ENCODE measurements at places on chromosomes 6 and 20.

DNA sequence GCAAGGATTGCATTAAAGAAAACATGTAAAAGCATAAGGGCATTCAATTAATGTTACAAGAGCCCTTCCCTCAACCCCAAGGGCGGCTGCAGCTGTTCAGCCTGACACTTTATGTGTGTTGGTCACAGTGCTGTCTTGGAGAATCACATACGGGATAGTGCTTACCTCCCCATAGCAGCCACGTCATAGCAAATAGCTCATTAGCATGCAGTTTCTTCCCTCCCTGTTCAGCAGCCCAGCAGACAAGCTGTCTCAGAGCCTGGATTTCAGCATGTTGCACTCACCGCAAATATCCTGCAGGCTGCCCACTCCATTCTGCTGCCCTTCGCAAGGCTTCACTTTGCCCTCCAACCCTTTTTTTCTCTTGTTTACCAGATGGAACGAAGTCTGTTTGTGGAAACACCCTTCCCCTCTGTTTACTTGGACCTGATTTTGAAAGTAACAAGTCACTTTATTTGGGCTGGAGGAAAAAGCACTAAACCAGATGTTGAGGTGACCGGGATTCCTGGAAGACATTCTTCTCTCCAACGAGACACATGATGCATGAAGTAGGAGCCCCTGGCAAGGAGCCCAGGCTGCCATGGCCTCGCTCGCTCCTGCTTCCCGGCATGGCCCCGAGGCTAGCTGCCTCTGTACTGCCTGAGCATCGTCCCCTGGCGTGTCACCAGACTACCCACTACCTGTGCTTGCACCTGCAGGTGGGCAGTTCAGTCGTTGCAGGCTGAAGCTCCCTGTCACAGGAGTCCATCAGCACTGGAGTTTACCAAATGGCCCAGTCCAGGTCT, 151.6 kb upstream of the GMDS start:
- DNase-seq = no peak

DNA sequence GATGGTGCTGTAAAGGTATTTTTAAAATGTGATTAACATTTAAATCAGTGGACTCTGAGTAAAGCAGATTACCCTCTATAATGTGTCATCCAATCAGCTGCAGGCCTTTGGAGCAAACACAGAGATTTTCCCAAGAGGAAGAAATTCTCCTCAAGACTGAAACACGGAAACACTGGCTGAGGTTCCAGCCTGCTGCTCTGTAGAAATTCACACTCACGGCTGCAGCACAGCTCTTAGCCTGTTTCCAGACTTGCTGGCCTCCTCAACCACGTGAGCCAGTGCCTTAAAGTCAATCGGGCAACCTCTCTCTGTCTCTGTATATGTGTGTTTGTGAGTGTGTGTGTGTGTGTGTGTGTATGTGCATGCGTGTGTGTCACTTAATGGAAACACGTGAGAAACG, 41.1 kb downstream of the PDE10A start:
- DNase-seq = no peak

GRCh38 chr6:45498591-45498990, 120.9 kb upstream of the SUPT3H start:
- no peak for DNase-seq

- no peak for DNase-seq
Observed at GRCh38 chr6:130207979-130208649, 14.6 kb downstream of the SAMD3 start.

GRCh38 chr6:4858194-4859015, 82.2 kb downstream of the CDYL start:
- DNase-seq = no peak

GRCh38 chr20:4808872-4809271, 87.2 kb downstream of the PRND start:
- no peak for DNase-seq

DNA sequence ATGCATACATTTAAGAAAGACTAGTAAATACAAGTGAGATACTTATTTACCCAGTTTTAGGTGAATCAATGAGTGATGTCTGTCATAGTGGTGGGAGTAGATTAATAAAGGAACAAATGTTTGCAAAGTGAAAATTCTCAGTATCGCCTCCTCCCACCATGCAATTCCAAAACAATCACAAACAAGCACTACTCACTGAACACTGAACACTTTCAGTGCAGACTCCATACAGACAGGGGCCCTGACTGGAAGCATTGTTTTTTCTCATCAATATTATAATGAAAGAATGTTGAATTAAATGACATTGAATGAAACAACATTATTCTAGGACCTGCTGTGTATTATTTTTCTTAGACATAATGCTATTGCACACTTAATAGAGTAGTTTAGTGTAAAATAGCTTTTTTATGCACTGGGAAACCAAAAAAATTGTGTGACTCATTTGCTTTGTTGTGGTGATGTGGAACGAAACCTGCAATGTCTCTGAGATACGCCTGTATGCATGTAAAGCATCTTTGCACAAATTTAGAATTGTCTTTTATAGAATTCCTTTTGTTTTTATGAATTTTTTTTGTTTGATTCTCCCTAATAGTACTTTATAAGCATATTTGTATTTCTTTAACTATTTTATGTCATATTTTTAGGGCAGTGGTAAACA, 317.5 kb downstream of the UTRN start:
- DNase-seq = no peak

DNA sequence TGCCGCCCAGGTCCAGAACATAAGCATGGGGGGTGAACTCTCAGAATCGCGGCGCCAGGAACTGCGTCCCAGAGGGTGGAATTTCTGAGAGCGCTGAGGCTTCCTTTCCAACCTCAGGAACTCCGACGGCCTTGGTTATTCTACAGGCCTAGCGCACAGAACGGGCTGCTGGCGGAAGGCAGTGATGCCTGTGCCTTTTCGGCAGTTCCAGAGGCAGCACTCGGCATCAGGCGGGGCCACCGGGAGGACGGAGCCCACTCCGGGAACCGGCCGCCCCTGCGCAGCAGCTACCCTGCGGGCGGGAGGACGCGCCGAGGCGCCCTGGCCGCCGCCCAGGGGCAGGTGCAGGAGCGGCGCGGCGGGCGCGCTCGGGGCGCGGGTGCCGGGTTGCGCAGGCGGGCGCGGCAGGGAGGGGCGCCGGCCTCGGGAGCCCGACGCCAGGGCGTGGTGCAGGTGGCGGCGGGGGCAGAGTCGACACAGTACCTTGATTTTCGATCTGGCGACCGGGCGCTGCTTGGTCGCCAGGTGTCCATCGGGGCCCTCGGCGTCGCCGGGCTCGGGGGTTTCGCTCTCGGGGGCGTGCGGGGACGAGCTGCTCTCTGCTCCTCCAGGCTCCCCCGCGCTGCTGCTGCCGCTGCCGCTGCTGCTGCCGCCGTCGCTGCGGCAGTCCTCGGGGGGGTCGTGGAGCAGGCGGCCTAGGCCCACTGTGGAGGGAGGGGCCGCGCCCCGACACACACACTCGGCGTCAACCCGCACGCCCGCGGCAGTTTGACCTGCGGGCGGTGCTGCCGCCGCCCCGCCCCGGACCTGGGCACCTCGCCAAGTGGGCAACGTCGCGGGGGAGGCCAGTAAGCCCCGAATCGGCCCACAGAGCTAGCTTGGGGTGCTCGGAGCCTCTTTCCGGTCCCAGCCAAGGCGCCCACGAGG, 1.3 kb downstream of the OVOL2 start:
- no peak for DNase-seq

All from iPS DF 19.7 (cell line).